Stimulated activated CD8-positive, alpha-beta memory T cell treated with anti-CD3 and anti-CD28 coated beads, Interleukin-15, amount 100 ng/mL, for 24 hours (primary cell): ENCODE measurements at places on chromosomes 7 and 10.

DNA sequence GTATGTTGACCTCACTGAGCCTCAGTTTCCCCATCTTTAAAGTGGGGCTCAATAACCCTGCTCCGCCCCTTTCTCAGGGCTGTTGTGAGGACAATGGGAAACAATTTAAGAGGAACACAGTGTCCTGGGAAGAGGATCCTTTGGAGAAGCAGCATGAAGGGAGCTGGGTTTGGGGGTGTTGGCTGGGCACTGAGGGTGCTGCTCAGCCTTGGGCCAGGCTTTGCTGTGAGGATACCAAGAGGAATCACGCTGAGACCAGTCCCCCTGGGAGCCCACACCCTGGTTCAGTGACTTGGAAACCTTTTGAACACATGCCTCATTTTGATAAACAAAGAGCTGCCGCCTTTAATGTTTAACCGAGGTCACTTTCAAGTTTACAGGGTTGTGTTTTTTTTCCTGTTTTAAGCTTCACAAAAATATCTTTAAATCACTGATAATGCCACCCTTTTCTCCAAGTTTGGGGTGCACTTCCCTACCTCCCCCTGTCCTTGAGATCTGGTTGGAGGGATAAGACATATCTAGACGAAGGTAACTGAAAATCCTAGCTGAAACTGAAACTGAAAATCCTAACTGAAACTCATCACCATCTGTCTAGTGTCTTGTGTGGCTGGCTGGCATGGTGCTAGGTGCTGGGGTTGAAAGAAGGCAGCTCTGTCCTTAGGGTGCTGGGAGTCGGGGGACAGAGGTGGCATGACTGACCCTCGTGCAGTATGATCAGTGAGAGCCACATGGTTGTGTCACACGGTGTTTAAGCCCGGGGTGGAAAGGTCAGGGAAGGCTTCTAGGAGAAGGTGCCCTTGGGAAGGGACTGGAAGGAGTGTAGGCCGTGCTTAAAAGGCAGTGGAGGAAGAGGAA lies 27.7 kb downstream of the ZNF775 start:
- DNase-seq: no peak

DNA sequence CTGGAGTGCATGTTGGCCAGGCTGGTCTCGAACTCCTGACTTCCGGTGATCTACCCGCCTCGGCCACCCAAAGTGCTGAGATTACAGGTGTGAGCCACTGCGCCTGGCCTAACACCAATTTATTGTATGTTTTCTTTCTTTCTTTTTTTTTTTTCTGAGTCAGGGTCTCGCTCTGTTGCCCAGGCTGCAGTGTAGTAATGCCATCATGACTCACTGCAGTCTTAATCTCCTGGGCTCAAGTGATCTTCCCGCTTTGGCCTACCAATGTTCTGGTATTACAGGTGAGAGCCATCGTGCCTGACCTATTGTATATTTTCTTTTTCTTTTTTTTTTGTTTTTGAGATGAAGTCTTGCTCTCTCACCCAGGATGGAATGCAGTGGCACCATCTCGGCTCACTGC lies 33.8 kb upstream of the UBE2H start:
- DNase-seq: no peak

DNA sequence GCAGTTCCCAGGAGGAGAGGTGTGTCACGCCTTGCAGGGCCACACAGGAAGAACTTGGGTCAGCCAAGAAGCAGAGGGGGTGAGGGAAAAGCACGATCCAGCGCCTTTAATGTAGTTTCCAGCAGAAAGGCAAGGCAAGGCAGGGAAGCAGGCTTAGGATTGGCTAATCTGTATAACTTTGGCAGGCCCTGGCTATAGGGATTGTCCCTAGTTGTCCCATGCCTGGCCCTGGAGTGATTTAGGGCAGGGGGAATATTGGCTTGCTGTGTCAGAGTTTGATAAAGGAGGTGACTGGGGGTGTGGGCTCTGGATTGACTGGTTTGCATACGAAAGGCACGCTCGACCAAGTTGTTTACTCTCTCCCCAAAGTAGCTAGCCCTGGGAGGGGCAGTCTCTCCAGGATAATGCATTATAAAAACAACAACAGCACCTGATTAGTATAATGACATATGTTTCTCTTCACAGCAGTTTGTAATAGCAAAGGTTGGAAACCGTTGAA lies 44.5 kb downstream of the RBM28 start:
- no peak for DNase-seq

- no peak for DNase-seq
Observed at GRCh38 chr7:157881048-157881771, 544.4 kb downstream of the DNAJB6 start.

- DNase-seq: no peak
Observed at GRCh38 chr10:101614663-101615524, 26.8 kb downstream of the DPCD start.

GRCh38 chr7:157271991-157272324 lies 64.8 kb upstream of the DNAJB6 start:
- no peak for DNase-seq

DNA sequence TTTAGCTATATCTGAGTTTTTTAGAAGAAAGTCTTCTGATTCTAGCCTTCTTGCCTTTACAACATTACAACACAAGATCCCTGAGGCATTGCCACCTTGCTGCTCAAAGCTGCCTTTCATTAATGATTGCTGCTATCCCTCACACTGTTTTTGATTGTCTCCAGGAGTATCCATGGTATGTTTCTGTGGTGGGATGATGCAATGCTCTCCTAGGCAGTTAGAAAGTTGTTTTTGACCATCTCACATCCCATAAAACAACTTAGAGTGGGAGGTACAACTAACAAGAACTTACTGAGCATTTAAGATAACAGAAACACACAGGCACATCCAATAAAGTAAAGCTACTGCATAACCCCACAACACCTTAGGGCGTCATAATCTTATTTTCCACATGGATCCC lies 1156.0 kb upstream of the LRRTM3 start:
- no peak for DNase-seq
